Head of caudate nucleus (tissue), 42 donors: ENCODE measurements at places on chromosomes 1 and 21.

DNA sequence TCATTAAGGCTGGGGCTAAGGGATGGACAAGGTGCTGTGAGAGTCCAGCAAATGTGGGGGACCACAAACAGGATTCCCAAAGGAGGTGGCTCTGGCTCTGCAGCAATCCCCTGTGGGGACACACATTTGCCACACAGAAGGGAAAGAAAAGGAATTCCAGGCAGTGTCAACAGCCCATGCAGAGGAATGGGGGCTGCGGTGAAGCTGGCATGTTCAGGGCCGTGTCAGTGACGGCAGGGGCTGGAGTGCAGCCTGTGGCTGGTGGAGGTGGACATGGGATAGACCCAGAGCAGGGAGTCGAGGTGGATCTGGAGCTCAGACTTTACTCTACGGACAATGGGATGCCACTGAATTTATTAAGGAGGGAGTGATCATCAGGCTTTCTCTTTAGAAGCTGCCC is 183.2 kb downstream of the TRABD2B start:
- no peak for DNase-seq

GRCh38 chr1:48018799-48019198 is 21.6 kb upstream of the TRABD2B start:
- no peak for DNase-seq

- no peak for DNase-seq
Measured at GRCh38 chr21:26368591-26369320, 198.2 kb upstream of the APP start.

DNA sequence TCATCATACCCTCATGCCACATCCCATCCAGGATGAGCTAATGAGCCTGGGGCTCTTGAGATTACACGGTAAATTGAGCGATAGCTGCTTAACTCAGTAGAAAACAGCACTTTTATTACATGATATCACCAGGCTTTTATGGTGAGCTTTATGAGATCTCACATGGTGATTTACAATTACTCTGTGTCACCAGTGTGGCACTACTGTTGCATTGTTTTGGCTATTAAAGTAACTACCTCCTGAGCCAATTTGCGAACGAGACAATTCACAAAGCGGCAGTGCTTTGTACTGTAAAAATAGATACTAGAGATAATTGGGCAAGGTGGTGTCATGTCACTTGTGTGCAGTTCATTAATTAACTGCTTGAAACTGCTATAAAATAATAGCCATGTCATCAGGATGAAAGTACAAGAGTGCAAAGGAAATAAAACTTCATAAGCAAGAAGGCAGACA is 767.7 kb upstream of the ADGRL2 start:
- DNase-seq: no peak

DNA sequence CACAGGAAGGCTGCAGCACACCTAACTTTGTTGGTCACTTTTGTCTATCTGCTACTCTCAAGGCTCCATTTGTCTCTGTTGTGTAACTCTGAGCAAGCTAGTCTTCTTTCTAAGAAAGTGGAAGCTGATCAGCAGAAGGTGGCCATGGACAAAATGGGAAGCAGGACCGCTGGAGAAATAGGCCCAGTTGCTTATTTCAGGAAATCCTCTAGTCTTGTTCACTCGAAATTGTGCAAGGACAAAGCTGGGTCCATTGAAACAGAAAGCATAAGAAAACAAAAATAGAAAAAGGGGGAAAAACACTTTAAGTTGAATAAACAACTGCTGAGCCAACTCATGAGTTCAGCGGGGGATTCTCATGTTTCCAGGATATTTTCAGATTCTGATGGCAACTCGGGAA is 150.1 kb downstream of the PBX1 start:
- DNase-seq: no peak

DNA sequence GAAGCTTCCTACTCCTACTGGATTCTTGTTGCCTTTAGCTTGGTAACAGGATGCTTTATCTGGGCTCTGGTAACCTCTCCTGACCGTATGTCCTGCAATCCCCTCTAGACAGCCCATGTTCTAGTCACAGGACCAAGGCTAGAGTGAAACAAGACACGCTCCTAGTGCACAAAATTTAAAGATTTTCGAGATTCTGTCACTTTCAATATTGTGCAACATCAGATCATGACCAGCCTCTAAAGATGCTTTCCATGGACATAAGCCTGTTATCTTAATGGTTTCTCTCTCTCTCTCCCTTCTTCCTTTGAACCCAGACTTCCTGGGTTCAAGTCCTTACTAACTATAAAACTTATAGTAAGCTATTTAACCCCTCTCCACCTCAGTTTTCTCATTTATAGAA is 1.6 kb upstream of the LY9 start:
- DNase-seq: no peak

DNA sequence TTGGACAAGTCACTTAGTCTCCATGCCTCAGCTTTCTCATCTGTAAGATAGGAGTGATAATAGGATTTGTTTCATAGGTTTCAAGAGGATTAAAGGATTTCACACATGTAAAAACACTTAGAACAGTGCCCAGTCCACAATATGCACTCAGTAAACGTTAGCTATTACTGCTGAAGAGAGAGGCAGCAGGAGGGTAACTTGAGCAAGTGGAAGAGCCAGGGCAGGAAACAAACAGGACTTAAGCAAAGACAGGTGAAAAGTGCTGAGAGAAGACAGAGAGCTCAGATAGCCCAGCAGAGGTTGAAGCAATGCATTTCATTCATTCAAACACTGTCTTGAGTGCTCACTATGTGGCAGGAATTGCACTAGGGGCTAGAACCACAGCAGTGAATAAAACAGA is 21.1 kb upstream of the H3-3A start:
- no peak for DNase-seq
